Activated naive CD4-positive, alpha-beta T cell treated with anti-CD3 and anti-CD28 coated beads for 36 hours (primary cell): ENCODE measurements at places on chromosomes 5 and 9. TPM values are rescaled to one million over a fixed set of nuclear protein-coding genes. Genes with fewer than 3 reads are reported as not detected.
A peak's percentile ranks its signal among the peaks of the same experiment; 100 is the strongest.

GRCh38 chr5:132279801-132280200 lies 14.4 kb upstream of the SLC22A4 start:
- DNase-seq, result peak; percentile 1

The TBC1D9B gene
- 40.2 TPM for total RNA-seq

- DNase-seq, result no peak
Measured at GRCh38 chr9:129394061-129394885, 216.2 kb upstream of the IER5L start.

The TAF11L5 gene
- not detected for total RNA-seq

GRCh38 chr9:69391946-69392345 lies 66.9 kb downstream of the ENTREP1 start:
- no peak for DNase-seq

The C5orf52 gene
- total RNA-seq, result not detected

The CCDC183 gene
- total RNA-seq, result 0.47 TPM

The SLC36A2 gene
- total RNA-seq, result not detected

GRCh38 chr9:134496413-134497282 lies 145.0 kb upstream of the COL5A1 start:
- DNase-seq, result no peak

DNA sequence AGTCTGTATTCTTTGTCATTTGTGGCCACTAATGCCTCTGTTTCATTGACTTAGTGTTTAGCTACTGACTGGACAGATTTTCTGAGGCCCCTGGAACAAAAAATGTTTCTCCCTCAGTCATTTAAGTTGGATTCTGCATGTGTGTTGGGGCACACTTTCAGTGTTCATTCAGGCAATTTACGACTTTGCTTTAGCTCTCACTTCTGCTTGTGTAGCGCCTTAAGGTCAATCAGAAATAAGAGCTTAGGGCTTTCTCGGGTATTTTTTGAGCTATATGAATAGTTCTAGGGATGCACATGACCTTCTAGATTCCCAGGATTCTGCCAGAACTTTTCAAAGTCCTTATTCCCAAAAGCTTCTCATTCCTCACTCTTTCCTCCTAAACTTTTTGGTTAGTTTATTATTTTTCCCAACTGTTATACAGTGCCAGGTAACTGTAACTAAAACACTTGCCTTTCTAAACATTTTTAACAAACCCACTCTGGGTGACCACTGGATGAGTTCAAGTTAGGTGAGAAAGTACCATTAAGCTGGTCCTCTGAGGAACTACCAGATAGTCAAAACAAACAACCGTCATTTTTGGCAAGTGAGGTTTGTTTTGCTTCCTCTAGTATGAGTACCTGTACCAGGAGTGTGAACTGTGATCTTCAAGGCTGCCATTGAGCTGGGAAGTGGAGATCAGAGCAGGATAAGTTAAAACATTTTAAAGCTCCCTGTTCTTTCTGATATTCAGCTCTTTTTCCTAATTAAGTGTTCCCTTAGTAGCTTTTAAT lies 571.3 kb upstream of the TLE4 start:
- DNase-seq, result no peak

- no peak for DNase-seq
Measured at GRCh38 chr5:79021753-79022152, 36.6 kb upstream of the ARSB start.

The PRRX2 gene
- 0.83 TPM for total RNA-seq

The C9 gene
- not detected for total RNA-seq

DNA sequence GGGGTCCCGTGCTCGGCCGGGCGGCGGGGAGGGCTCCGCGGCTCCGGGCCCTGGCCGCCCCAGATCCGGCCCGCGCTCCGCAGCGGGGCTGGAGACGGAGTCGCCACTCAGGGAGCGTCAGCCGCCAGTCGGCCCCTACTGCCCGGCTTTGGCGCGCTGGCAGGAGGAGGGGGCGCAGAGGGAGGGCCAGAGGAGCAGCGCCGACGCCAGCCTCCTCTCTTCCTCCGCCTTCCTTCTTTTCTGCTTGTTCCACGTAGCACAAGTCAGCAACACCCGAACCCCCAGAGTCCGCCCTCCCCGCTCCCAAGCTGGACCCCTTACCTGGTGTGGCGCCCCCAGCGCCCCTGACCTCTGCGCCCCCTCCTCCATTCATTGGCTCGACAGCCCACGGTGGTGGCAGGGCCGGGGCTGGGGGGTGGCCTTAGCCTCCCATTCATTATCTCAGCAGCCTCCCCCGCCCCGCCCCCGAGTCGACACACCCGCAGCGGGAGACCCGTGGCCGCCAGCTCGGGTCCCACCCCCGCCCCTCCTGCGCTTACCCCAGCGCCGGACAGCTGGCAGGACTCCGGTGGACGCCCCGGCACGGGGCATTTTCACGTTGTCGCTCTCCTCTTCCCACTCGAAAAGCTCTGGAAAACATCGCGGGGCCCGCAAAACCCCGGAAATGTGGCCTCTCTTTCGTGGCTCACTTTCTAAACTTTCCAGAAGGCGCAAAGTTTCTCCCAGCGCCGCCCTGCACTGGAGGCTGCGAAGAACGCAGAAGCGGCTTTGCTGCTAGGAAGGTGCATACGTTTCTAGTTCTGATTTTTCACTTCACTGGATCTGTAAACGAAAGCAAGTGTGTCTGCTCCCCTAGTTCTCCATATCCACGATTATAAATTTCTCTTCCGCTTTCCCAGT lies at the start of gene LPAR1:
LPAR1 (minus strand) TSS at position 140 of the 900 bp plus-strand sequence. CDS start 66,353 bp downstream, outside the sequence.
- no peak for DNase-seq

The RC3H2 gene
- 21.3 TPM for total RNA-seq

DNA sequence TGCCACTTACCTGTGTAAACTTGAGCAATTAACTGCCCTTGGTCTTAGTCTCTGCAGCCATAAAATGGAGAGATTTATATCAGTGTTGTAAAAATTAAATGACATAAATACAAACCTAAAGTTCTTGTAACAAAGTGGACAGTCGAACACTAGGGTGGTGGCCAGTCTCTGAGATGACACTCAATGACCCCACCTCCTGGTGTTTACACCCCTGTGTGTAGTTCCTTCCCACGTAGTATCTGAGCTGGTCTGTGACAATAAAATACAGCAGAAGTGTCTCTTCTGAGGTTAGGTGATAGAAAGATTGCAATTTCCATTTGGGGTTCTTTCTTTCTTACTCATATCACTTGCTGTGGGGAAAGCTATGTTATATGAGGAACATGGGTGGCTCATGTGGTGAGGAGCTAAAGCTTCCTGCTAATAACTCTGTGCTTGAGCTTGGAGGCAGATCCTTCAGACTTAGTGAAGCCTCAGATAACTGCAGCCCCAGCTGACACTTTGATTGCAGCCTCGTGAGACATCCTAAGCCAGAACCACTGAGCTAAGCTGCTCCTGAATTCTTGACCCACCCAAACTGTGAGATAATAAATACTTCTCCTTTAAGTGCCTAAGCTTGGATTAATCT lies 173.4 kb upstream of the CHD1 start:
- no peak for DNase-seq

The GRIN1 gene
- 0.35 TPM for total RNA-seq

DNA sequence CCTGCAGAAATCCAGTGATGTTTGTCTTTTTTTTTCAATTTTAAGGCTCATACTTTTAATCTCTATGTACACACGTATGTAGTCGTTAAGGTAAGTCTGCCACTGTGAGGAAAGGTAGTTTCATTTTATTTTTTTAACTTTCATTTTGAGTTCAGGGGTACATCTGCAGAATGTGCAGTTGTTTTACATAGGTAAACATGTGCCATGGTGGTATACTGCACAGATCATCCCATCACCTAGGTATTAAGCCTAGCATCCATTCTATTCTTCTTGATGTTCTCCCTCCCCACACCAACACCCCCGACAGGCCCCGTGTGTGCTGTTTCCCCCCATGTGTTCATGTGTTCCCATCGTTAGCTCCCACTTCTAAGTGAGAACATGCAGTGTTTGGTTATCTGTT lies 19.7 kb downstream of the MUSK start:
- no peak for DNase-seq

The MRPL50 gene
- total RNA-seq, result 14.3 TPM

GRCh38 chr5:176152191-176152929 lies 85.9 kb upstream of the SIMC1 start:
- DNase-seq, result no peak

The FOXI1 gene
- total RNA-seq, result not detected

GRCh38 chr5:136655468-136655867 lies 290.1 kb upstream of the TRPC7 start:
- no peak for DNase-seq

GRCh38 chr5:10133830-10134229 lies 115.9 kb downstream of the ATPSCKMT start:
- DNase-seq, result no peak

- no peak for DNase-seq
Measured at GRCh38 chr5:80763211-80763610, 108.4 kb upstream of the DHFR start.

DNA sequence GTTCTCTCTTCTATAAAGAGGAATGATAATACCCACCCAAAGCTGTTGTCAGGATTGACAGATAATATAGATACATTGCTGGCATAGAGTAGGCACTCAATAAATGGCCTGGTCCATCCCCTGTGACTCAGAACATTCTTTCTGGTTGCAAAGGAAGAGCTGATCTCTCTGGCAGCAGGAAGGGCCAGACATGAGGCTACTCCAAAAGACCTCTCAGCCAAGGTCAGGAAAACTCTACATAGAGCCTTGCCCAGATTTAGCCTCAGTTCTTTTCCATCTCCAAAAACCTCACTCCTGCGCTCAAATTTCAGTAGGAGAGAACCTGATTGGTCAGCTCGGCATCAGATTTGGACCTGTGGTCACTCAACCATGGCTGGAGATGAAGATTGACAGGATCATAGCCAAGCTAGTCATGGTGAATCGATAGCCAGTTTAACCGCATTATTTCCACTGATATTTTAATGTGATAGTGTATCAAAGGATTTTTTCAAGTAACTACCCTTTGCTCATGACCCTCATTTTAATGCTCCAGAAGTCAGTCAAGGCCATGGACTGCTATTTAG lies 319.6 kb downstream of the DRD1 start:
- DNase-seq, result no peak

- no peak for DNase-seq
Measured at GRCh38 chr9:35562895-35563780, 41.9 kb upstream of the TESK1 start.

- DNase-seq, result peak; percentile 51
Measured at GRCh38 chr5:160271396-160271795, 41.0 kb downstream of the CCNJL start.

The TSSK1B gene
- not detected for total RNA-seq

The DNAH5 gene
- not detected for total RNA-seq

DNA sequence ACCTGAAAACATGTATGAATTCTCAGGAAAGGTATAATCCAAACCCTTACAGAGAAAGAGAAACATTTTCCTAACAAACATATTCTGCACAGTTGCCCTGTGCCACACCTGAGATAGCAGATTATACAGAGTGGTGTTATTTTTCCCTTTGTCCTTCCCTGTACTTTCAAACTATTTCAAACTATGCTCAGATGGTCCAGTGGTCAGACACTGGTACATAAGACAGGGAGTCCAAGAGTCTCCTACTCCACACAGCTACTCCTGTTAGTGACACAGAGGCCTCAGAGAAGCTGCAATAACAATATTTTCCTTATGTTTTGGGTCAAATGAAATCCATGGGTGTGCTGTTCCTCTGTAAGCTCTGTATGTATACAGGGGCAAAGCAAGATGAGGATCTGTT lies 30.0 kb upstream of the SLC22A5 start:
- no peak for DNase-seq

DNA sequence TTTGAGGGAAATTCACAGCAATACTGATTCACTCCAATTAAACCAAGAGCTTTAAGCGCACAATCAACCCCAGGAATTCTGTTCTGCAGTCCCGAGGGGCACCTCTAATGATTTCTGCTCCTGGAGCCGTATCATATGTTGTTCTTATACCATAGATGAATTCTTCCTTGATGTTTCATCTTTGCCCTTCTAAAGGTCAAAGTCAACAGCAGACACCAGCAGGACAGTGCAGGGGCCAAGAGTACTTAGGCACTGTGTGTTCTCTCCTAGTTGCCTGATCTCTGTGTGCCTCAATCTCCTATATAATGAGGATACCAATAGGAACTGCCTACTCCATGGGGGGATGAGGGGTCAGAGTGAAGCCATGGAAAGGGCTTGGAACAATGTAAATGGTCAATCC lies 16.5 kb downstream of the EPB41L4B start:
- DNase-seq, result no peak

The NOTCH1 gene
- total RNA-seq, result 80.2 TPM

The ACER2 gene
- total RNA-seq, result 2.0 TPM
